ENCODE measurements at places on chromosomes 3 and 15. TPM values are rescaled to one million over a fixed set of nuclear protein-coding genes. Genes with fewer than 3 reads are reported as not detected.
A peak's percentile ranks its signal among the peaks of the same experiment; 100 is the strongest.

The SPSB4 gene
- total RNA-seq: 1.7 TPM

The CHCHD6 gene
- total RNA-seq: 11.8 TPM

DNA sequence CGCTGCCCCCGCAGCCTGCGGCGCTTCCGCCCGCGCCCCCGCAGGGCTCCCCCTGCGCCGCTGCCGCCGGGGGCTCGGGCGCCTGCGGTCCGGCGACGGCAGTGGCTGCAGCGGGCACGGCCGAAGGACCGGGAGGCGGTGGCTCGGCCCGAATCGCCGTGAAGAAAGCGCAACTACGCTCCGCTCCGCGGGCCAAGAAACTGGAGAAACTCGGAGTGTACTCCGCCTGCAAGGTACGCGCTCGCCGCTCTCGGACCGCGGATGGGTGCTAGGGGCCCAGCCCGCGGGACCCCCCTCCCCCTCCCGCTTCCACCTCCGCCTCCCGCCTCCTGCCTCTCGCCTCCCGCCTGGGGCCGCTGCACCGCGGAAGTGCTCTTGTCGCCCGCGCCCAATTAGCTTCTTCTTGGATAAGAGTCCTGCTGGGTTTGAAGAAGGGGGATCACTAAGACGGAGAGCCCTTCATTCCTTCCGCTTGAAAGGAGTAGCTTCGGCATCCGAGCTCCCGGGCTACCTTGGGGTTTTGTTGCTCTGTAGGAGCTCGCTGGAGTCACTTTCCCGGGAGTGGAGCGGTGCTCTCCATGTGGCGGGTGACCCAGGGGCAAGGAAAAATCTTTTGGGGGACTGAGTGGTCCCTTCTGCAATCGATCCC lies 426 bp downstream of the KAT2B start:
- peak; percentile 80 for DNase-seq

The BCHE gene
- total RNA-seq: 98.2 TPM

The TMEM39A gene
- total RNA-seq: 45.7 TPM

- no peak for DNase-seq
Observed at GRCh38 chr15:100642213-100642949, 40.0 kb downstream of the ASB7 start.
